ENCODE measurements at places on chromosomes 2 and 18. TPM values are rescaled to one million over a fixed set of nuclear protein-coding genes. Genes with fewer than 3 reads are reported as not detected.

REG3G gene
- total RNA-seq: not detected

UGT1A4 gene
- total RNA-seq: 0.07 TPM

PGAP1 gene
- 2.1 TPM for total RNA-seq

RUFY4 gene
- total RNA-seq: 0.09 TPM

SALL3 gene
- total RNA-seq: not detected

All from A549 treated with Hydrocortisone at 1 μM for 4 hours (cell line).